ENCODE measurements at places on chromosomes 11 and 22. TPM values are rescaled to one million over a fixed set of nuclear protein-coding genes. Genes with fewer than 3 reads are reported as not detected.

DNA sequence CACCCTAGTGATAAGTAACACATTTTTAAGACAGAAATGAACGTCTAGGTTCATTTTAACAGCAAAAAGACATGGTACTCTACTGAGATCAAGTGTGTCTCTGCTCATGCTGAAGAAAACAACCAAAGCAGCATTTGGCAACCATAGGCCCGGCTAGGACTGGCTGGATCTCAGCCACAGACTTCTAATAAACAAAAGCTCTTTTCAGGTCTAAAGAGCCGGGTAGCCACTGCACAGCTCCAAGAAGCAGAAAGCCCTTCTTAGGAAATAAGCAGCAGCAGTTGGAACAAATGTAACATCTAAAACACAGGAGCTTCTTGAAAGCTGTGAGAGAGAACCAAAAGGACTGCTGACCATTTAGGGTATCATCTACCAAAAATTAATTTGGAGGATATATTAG is 37.6 kb downstream of the PITPNB start:
- DNase-seq: no peak

DNA sequence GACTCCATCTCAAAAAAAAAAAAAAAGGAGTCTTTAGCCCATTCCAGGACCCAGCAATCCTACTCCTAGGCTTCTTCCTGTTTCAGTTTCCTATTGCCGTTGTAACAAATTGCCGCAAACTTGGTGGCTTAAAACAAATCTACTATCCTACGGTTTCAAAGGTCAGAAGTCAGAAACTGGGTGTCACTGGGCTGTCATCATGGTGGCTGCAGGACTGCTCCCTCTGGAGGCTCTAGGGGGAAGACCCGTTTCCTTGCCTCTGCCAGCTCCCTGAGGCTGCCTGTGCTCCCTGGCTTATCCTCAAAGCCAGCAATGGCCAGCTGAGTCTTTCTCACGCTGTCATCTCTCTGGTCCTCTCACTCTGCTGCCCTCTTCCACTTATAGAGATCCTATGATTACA is 8.7 kb upstream of the DAGLA start:
- peak; percentile 64 for DNase-seq

GRCh38 chr11:132264616-132265015 is 894.2 kb downstream of the NTM start:
- DNase-seq: no peak

Gene TECTA
- not detected for polyA plus RNA-seq

Gene DBX1
- polyA plus RNA-seq: not detected
